Bronchial epithelial cell (primary cell): ENCODE measurements at places on chromosomes 2 and 18. TPM values are rescaled to one million over a fixed set of nuclear protein-coding genes. Genes with fewer than 3 reads are reported as not detected.

DNA sequence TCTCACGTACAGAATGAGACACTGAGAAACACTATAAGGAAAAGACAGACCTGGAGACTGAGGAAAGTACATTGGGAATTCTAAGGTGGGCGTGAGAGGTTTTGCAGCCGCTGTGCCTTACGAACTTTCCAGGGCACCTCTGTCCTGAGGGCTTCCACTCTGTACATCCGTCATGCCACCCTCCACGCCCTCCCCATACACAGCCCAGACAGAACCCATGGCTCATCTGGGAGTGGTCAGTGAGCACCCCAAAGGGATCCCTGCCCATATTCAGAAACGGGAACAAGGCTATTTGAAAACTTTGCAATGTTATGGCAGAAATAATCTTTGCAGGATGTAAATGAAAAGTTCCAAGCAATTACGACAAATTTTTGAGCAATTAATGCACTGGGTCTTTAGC, 95.4 kb upstream of the ZNF532 start:
- DNase-seq: no peak

The TMEM237 gene
- 20.2 and 21.1 TPM in 2 replicates for total RNA-seq

DNA sequence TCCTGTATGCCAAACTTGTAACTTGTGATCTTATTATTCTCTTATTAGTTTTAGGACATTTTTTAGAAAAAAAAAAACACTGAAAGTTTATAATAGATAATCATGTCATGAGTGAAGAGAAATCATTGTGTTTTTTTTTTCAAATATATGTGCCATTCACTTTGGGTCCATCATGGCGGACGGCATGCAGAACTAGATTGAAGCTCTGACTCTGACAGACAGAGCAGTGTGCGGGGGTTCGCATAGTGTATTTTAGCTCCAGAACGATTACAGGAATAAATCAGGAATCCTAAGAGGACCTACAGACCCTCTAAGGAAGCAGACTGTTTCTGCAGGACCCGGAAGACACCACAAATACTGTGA, 484.4 kb upstream of the REG3G start:
- no peak for DNase-seq

The OST4 gene
- total RNA-seq: 226 and 277 TPM in 2 replicates

DNA sequence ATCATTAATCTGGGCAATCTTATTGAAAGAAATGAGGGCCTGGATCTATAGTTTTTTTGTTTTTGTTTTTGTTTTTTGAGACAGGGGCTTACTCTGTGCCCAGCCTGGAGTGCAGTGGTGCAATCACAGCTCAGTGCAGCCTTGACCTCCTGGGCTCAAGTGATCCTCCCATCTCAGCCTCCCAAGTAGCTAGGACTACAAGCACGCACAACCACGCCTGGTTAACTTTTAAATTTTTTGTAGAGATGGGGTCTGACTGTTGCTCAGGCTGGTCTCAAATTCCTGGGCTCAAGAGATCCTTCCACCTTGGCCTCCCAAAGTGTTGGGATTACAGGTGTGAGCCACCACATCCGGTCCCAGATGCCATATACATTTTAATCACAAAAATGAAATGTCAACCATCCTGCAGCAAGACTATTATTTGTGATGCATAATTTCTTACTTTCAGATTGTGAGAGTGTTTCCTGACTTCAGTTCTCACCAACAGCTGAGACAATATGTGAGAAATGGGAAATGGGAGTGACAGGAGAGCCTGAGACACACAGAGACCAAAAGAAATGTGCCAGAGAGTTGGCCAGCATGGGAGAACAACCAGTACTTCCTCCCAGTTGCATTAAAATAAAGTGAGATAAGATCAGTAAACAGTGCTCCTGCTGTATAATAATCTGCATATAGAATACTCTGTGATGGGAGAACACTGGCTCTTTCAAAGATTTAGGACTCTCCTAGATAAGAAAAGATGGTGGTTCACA, 87.6 kb downstream of the METTL8 start:
- no peak for DNase-seq
